Osteocyte (in vitro differentiated cells): ENCODE measurements at places on chromosomes 1 and 21. TPM values are rescaled to one million over a fixed set of nuclear protein-coding genes. Genes with fewer than 3 reads are reported as not detected.

SPRR1B gene
- total RNA-seq = not detected in 2 replicates

TNFRSF18 gene
- not detected in 2 replicates for total RNA-seq

DNA sequence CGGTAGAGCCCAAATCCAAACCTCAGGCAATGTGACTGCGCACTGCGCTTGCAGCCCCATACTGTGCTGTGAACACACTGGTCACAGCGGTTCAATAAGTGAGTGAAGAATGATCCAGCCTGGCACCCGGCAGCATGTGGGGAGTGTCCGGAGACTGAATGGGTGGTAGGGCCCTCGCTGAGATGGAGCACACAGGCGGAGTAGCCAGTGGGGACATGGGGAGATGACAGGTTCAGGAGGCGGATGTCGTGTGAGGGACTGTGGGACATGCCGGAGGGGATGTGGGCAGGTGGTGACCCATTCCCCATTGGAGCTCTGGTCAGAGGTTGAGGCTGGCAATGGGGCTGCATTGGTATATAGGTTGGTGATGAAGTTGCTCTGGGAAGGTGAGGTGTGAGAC lies 5.6 kb downstream of the SRARP start:
- no peak for DNase-seq

DNA sequence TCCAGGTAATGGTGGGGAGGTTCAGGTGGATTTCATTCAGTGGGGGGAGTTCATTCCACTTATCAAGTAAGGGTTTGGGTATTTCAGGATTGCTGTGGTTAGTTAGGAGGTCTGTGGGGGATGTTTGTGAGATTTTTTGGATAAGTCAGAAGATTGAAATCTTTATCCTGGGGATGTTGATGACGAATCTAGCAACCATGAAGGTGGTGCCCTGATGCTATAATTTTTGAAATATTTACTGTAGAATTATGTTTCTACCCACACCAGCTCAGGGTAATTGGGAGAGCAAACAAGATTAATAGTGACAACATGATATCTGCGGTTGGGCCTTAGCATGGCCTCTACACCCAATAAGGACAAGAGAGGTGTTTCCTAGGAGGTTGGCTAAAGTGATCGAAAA lies 28.3 kb downstream of the SUCO start:
- no peak for DNase-seq

- no peak for DNase-seq
Measured at GRCh38 chr1:170765712-170766330, 101.9 kb downstream of the PRRX1 start.

DNA sequence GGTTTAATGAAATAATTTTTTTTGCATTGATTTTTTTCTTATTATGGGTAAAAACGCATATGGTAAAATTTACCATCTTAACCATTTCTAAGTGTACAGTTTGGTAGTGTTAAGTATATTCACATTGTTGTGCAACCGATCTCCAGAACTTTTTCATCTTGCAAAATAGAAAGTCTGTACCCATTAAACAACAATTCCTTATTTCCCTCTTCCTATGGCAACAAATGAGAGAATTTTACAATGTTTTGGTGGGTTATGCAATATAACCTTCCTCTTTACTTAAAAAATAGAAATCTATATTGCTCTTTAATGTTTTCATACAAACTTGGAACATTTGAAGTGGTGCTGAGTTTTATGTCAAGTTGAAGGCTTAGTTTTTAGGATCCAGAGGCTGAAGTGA lies 26.6 kb downstream of the MAP3K7CL start:
- DNase-seq = no peak

DNA sequence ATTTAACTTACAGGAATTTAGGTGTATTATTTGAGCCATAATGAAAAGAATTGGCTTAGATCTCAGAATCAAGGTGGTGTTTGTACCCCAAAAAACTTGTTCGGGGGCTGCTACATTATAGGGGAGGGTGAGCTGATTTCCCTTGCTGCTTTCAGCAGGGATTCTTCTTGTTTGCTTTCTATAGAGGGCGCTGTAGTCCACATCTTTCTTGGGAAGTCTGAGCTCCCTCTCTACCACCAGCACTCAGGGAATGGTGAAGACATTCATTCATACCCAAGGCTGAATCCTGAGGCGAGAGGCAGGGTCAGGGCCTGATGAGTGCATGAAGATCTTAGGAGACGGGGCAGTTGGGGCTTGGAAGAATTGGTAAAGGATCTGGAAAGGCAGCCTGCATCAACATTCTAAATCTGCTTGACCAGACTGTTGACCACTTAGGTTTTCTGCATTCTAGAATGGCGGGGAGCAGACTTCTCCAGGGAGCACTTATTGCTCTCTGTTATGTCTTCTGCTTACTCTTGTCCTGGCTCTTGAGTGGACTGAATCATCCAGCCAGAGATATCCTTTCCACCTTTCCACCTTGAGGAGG lies 18.9 kb downstream of the SPATA46 start:
- no peak for DNase-seq

TINAGL1 gene
- 9.2 and 10.0 TPM in 2 replicates for total RNA-seq

GRCh38 chr1:241355311-241356010 lies 1.5 kb downstream of the RGS7 start:
- no peak for DNase-seq

GRCh38 chr1:186152620-186153239 lies 222.3 kb downstream of the TPR start:
- peak; percentile 86 for DNase-seq

GRCh38 chr21:41055266-41055665 lies 112.7 kb upstream of the BACE2 start:
- DNase-seq = no peak

- no peak for DNase-seq
Measured at GRCh38 chr1:39852876-39853275, 30.4 kb downstream of the TRIT1 start.

OVAAL gene
- total RNA-seq = not detected in 2 replicates

GRCh38 chr21:15826147-15826780 lies 96.5 kb downstream of the USP25 start:
- no peak for DNase-seq

- DNase-seq = no peak
Measured at GRCh38 chr21:36596174-36596573, 102.7 kb upstream of the SIM2 start.

DNA sequence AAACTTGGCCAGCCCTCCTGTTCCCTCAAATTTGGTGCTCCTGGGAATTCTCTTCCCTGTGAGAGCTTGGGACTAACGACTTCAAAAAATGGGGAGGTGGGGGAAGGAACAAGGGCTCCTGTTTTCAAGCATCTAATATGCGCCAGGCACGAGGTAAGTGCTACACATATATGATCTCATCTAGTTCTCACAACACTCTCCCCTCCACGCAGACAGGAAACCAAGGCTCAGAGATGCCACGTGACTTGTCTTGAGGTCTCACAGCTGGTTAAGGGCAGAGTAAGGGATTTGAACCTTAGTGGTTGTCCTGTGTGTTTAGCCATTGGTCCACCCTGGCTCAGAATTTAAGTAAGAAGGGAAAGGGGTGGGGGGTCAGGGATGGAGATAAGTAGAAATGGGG lies 125.9 kb downstream of the DMRTB1 start:
- peak; percentile 25 for DNase-seq
